ENCODE measurements at places on chromosomes 1 and 21. TPM values are rescaled to one million over a fixed set of nuclear protein-coding genes. Genes with fewer than 3 reads are reported as not detected.

- no peak for DNase-seq
Measured at GRCh38 chr1:244995602-244996400, 131.5 kb upstream of the HNRNPU start.

Gene HSD3B1
- not detected for total RNA-seq

GRCh38 chr1:165383067-165383466 lies 26.6 kb upstream of the LMX1A start:
- no peak for DNase-seq

Gene DTL
- total RNA-seq, result 24.8 TPM

GRCh38 chr1:55746710-55747109 lies 531.5 kb upstream of the USP24 start:
- no peak for DNase-seq

Gene DHRS3
- 84.8 TPM for total RNA-seq

Gene BEND5
- not detected for total RNA-seq

- DNase-seq, result peak; percentile 34
Measured at GRCh38 chr1:163035446-163036249, 33.5 kb upstream of the RGS4 start.

Gene TEKT2
- not detected for total RNA-seq

GRCh38 chr1:107110326-107110725 lies 30.5 kb upstream of the NTNG1 start:
- DNase-seq, result no peak

DNA sequence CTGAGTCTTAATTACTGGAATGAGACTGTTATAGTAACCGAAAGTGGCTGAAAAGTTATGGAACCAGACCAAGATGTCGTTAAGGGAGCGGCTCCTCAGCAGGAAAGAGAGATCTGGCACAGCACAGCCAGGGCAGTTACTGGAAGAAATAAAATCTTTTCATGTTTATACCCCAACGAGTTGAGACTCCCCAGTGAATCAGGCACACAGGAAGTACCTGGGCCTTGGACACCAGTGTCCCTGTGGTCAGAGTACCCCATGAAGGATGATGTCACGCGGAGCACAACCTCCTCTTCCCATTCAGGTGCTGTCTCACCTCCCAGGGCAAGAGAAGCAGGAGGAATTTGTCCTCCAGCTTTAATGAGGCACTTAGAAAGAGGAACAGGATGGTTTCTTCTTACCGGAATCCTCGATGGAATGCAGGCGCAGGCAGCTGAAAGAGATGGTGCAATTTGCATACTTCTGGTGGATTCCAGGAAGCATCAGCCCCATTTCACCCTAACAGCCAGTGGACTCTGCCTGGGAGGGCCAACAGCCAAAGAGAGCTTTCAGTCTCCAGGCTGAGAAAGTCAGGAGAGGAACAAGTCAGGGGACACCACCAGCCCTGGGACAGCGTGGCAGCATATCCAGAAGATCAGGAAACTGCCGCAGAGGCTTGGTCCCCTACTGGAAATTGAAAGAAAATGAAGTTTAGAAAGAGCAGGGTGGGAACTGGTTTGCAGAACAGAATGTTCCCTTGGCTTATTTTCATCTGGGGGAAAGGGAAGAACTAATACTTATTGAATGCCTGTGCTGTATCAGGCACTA lies 35.9 kb upstream of the CTTNBP2NL start:
- no peak for DNase-seq

DNA sequence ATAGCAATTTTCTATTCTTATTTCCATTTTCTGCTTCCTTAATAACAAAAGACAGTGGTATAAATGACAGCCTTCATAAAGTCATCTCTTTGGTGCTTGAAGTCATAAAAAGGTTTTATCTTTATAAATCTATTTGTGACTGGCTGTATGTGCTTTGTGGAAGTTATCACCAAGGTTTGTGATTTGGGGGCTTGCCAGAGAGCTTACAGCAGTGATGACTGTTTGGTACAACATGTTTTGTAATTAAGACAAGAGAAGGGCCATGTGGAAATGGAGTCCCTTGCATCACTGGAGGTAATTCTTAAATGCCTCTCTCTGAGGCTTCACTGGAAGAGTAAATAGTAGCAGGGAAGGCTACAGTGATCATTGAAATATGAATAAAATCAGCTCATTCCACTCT lies 2.7 kb downstream of the SLC35F3 start:
- DNase-seq, result no peak

DNA sequence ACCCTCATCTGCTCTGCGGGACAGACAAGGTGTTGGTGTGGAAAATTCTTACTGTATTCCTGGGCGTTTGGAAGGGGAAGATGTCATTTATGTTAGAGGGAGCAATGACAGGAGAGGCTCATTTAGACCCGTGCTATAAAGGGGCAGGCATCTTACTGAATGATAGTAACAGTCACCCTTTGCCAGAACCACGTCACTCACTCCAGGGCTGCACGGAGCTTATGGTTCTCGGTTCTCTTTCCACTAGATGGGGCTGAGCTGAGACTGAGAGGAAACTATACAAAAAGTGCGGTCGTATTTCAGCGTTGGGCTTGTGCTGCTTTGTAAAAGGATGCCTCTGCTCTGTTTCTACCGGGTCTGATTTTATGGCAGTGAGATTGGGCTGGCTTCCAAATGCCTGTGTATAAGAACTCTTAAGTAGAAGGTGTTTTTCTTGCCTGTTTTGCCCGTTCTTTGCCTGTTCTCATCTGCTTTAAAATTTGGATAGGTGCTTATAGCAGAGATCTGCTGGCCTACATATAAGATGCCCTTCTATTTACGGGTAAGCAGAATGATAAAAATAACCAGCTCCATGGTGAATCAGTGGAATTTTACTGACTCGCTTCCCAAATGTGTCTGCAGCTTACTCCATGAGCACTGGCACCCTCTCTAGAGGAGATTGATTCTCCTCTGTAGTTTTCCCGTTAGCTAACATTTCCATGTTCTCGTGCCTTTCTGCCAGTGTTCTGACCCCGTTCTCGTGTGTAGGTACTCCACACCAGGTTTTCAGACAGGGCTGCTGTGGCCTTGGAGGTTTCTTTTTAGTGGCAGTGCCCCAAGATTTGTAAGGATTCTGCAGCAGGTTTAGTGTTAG lies 55.9 kb downstream of the MRPS6 start:
- DNase-seq, result no peak

- no peak for DNase-seq
Measured at GRCh38 chr1:89527256-89527655, 2.6 kb downstream of the LRRC8B start.

DNA sequence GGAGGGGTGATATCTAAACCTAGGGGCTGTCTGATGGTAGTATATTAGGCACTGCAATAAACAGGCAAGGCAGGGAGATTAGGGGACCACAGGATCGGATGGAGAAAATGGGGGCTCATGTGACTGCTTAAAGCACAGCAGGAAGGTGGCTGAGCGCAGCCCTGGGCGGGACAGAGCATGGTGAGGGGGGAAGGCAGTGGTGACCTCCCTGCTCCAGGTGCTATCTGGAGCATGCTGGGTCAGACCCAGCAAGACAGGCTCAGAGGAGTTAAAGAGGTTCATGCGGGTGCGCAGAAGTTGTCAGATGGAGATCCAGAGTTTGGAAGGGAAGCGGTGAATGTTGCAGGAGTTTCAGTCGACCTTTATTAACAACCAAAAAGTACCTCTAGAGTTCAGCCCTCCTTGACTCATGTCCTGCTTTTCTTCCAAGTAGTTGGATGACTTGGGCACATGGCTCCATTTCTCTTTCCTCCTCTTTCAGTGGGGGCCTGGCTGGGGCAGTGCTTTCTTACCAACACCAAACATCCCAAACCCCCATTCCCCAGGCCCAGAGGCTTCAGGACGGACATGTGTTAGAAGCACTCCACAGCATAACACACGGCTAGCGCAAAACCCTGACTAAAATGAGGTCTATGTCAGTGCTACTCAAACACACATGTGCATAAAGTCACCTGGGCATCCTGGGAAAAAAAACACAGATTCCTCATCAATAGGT lies 41.5 kb downstream of the CAPN9 start:
- no peak for DNase-seq

GRCh38 chr1:66598670-66599069 lies 64.7 kb downstream of the SGIP1 start:
- DNase-seq, result no peak

GRCh38 chr1:5525597-5526384 lies 466.4 kb downstream of the NPHP4 start:
- DNase-seq, result no peak

GRCh38 chr1:90296327-90296726 lies 301.4 kb downstream of the ZNF326 start:
- DNase-seq, result no peak

GRCh38 chr1:9746211-9746610 lies 77.6 kb downstream of the CLSTN1 start:
- no peak for DNase-seq

Gene NECTIN4
- 10.4 TPM for total RNA-seq

GRCh38 chr1:110319332-110320167 lies 19.6 kb upstream of the RBM15 start:
- DNase-seq, result no peak

- no peak for DNase-seq
Measured at GRCh38 chr21:14918527-14918926, 146.3 kb downstream of the NRIP1 start.

Gene AKR7A3
- 142 TPM for total RNA-seq

GRCh38 chr1:202238914-202239313 lies 45.3 kb downstream of the LGR6 start:
- DNase-seq, result no peak

Gene RBM11
- total RNA-seq, result not detected

DNA sequence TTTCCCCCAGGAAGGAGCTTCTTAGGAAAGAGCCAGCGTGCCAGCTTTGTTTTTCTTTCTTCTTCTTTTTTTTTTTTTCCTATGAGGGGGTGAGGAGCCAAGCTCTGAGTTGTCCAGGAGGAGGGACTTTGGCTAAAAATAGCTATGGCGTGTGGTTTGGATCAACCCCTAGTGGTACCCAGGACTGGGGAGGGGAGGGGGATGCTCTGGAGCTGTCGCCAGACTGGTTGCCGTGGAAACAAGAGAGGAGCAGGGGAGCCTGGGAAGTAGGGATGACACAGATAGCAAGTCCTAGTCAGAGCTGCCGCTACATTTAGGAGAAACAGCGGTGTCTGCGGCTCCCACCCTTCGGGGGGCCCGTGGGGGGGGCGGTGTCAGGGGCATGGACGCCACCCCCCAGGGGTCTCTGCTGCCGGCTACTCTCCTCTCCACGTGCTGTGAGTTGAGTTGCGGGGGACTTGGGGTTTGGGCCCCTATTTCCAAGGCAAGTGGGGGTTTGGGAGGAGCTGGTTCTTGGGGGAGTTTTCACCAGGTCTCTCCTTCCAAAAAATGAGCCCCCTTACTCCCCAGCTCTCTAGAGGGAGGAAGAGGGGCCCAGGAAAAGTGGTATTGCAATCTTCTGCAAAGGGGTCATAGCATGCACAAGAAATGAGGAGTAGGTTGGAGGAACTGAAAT lies at the start of gene KCNJ9:
TSS of gene KCNJ9 (plus strand) at position 278 of the 676 bp plus-strand sequence. CDS start 2,493 bp downstream, outside the sequence.
- DNase-seq, result no peak

DNA sequence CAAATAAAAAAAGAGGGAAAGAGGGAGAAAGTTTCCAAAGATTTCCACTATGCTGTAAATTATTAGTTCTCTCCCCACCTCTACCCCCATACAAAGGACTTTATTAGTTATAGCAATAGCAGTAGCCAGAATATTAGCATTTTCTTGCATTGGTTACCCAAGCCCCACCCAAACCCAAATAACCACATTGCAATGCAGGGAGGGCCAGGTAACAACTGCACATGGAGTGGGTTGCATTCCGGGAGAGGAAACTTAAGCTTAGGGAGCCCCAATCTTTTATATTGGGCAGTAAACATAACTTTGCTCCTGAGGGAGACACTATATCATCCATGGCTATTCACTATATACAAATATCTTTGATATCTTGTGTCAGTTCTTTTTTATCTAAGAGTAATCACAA lies 6.0 kb downstream of the ADIPOR1 start:
- peak; percentile 52 for DNase-seq

Gene GART
- 59.4 TPM for total RNA-seq

Gene FMN2
- total RNA-seq, result not detected

GRCh38 chr1:60746278-60746791 lies 336.0 kb upstream of the NFIA start:
- DNase-seq, result no peak

Gene KRTAP21-2
- total RNA-seq, result not detected

DNA sequence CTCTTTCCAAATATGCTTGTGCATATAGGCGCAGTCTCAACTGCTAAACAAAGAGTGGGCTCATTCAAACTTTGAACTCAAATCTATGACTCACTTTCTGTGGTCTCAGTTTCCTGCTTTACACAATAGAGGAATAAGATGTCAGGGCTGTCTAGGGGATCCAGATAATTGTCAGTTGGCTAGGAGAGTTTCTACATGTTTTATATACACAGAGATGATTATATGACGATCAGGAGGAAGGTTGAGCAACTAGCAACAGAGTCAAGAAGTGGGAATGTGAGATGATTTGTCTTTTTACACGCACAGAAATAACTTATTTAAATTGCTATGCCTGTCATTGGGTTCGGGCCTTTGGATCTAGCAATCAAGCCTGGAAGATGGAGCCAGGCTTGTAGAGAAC lies 299.4 kb upstream of the LYPLAL1 start:
- peak; percentile 65 for DNase-seq

Gene TTC22
- total RNA-seq, result 27.6 TPM

Gene KCNA3
- total RNA-seq, result not detected

Data from HT-29 (cell line).